NCI-H1436 treated with DMSO at 0.1 percent for 48 hours (cell line): ENCODE measurements at places on chromosomes 1 and 21.

GRCh38 chr1:41891199-41891896 lies 27.4 kb downstream of the HIVEP3 start:
- DNase-seq = no peak

- DNase-seq = no peak
Observed at GRCh38 chr1:185368913-185369491, 52.0 kb upstream of the IVNS1ABP start.

GRCh38 chr1:152514715-152515433 lies 592 bp downstream of the CRCT1 start:
- DNase-seq = no peak

DNA sequence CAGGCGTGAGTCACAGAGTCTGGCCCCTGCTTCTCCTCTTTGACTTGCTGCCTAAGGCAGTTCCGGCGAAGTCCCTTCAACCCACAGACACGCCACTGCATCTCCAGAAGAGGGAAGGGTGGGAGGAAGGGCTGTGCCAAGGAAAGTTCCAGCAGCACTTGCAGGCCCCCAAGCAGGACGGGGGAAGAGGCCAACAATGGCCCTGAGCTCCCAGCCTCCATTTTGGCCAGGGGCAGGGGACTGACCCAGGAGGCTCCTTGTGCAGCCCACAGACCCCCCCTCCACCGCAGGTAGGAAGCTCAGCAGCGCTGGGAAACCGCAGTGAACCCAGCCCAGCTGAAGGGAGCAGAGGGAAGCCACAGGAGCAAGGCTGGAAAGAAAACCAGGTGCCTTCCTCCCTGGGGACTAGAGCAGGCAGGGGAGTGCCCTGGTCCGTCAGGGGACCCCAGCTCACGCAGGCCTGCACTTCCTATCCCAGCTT lies 35.4 kb downstream of the ACOT7 start:
- DNase-seq = no peak

- no peak for DNase-seq
Observed at GRCh38 chr1:77313491-77313890, 31.7 kb downstream of the AK5 start.

GRCh38 chr1:28591708-28592320 lies at the start of gene RAB42:
RAB42 (plus strand) TSS chr1:28592265; CDS start chr1:28592512, 247 bp downstream.
- no peak for DNase-seq

- no peak for DNase-seq
Observed at GRCh38 chr1:168280296-168280927, at the start of gene TBX19. TBX19 (plus strand) TSS chr1:168280877; CDS start chr1:168281091, 214 bp downstream.

- DNase-seq = no peak
Observed at GRCh38 chr1:232648316-232648715, 18.4 kb upstream of the SIPA1L2 start.

DNA sequence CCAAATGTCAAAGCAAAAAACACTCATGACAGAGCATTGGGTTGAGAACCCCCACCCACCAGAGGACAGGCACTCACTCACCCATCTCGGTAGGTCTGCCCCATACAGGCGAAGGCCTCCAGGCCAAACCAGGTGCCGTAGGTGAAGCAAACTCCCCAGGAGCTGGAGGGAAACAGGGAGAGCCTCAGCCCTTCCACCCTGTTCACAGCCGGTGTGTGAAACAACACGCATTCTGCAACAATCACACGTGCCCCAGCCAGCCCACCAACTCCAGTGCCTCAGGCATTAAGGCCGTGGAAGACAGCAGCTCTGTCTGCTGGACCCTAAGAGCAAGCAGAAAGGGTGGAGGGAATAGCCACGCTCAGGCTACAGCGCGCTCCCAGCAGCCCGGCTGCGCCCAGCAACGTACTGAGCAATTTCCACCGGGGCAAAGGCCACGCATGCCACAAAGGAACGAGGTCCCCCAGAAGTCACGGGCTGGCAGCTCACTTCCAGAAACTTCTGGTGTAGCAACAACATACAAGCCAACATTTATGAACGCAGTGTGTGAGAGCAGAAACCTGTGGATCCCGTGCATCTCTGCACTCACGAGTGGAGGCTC lies 11.4 kb upstream of the SPATC1L start:
- no peak for DNase-seq

DNA sequence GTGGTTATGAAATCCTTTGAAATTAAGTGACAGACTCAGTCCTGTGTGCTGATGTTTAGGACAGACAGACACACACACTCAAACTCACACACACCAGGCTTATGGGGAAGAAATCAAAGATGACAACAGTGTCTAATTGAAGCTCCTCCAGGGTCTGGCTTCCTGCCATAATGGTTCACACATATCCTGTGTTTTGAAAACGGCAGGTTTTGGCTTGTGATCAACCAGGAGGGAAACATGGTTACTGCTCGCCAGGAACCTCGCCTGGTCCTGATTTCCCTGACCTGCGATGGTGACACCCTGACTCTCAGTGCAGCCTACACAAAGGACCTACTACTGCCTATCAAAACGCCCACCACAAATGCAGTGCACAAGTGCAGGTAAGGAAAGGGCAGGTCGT lies 4.6 kb downstream of the MTARC1 start:
- DNase-seq = no peak

DNA sequence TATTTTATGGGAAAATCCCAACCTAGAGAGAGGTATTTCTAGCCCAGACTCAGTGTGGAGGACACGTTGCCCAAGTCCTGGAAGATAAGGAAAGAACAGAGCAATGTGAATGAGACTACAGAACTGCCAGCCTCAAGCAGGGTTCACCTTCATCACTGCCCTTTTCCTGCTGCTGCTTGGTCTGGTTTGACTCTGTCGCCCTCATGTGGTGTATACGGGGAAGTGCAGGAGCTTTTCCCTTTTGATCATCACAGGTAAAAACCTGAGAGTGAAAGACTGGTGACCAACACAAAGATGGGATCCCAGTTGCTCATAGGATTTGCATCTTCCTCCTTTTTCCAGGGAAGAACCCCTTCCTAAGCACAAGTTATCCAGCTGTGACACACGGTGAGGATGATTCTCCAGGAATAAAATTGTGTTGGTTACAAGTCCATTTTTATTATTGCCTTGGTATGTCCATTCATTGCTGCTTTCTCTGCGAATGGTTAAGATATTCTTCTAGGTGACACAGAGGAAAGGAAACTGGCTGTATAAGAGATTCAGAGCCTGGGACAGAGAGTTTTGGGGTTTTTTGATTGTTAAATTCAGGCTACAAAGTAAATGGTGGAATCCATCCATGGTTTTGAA lies 89.5 kb upstream of the CD53 start:
- DNase-seq = no peak

GRCh38 chr1:201530741-201531531 lies 8.0 kb upstream of the NAV1 start:
- DNase-seq = no peak

- no peak for DNase-seq
Observed at GRCh38 chr1:40363721-40364120, 9.8 kb upstream of the SMAP2 start.

DNA sequence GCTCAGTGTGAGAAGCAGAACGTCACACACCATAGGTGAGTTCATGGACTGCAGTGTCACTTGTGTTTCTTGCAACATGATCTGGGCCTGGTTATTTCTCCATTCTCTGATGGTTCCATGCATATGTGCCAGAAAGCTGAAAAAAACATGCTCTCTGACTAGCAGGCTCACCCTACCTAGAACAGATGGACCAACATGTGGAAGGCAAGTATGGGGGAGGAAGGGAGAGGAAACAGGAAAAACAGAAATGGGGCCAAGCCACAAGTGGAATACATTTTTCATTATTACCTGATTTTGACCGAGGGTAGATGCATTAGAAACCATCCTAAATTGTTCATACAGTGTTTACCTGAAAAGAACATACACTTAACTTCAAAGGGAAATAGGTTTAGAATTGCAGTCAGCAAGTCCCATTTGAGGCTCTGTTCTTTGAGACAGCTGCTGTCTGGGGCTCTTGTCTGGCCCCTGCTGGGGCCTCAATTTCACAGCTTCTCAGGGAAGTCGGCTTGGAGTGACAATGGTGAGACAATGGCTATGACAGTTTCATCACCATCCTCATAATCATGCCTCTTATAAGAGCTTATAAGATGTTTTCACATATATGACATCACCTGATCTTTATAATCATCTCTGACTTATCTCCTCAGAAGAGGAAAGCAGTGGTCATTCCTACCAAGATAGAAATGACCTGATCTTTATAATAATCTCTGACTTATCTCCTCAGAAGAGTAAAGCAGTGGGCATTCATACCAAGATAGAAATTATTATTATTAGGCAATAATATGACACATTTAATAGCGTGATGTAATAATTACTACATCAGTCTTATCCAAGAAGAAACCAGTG lies 327.3 kb downstream of the SIPA1L2 start:
- no peak for DNase-seq

- DNase-seq = peak; percentile 5
Observed at GRCh38 chr1:66575739-66576138, 41.8 kb downstream of the SGIP1 start.

DNA sequence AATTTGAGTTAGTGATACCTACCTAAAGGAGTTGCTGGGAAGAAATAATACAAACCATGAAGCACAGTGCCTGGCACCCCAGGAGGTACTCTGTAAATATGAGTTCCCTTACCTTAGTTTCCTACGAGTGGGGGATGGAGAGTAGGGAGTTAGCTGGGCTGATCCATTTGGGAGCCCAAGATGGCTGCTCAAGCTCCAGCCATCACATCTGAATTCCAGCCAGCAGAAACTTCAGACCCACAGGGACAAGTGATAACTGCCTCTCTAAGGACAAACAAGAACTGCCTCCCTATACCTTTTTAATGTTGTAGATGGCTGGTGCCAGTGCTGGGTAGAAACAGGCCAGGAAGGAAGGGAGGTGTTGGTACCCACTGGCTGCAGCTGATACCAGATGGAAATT lies 22.7 kb downstream of the HTR6 start:
- no peak for DNase-seq

- no peak for DNase-seq
Observed at GRCh38 chr1:17735793-17736192, 19.3 kb upstream of the ACTL8 start.

GRCh38 chr1:7856345-7856744 lies 3.5 kb upstream of the UTS2 start:
- no peak for DNase-seq

DNA sequence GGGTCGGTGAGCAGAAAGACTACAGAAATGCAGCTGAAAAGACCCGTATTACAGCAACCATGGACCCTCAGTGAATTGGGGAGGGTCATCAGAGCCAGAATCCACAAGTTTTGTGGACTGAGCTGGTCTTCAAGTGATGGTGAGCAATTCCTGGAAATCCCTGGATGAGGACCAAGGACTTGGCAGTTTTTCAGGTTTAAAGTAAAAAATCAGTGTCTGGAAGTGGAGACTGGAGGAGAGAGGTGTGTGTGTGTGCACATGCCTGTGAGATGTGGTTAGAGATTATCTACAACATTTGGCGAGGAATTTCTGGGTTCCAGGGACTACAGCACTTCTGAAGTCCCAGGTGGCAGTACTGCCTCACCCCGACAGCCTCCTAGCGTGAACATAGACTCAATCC lies 56.4 kb downstream of the KIRREL1 start:
- DNase-seq = no peak

- no peak for DNase-seq
Observed at GRCh38 chr21:14874379-14874778, 190.4 kb downstream of the NRIP1 start.

- DNase-seq = no peak
Observed at GRCh38 chr1:54479251-54479650, 68.8 kb upstream of the ACOT11 start.

DNA sequence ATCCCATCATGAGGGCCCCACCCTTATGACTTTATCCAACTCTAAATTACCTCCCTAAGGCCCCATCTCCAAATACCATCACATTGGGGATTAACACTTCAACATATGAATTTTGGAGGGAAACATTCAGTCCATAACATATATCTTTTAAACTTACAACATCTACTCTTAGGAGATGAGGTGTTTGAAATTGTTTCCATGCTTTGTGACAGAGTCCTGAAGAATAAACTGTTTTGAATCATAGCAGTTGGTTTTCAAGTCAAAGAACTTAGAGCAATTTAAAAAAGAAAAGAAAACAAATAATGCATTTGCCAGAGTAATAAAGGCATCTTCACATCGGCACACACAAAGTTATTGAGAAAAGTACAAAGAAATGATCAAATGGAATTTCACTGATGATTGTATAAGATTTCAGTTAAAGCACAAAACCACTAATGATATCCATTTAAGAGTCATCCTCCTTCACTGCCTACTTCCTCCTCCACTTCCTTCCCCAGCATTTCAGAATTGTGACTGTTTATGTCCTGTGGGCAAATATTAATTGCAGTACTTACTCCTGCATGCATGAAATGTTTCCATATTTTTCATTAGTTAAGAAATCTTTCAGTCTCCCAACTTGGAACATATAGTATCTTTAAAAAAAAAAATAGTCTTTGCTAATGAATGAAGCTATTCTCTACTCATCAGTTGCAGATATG lies 202.0 kb downstream of the LRRC40 start:
- no peak for DNase-seq

GRCh38 chr1:178470411-178470960 lies 26.3 kb downstream of the CLEC20A start:
- DNase-seq = no peak

GRCh38 chr1:183937611-183938010 lies 99.9 kb downstream of the COLGALT2 start:
- no peak for DNase-seq

GRCh38 chr1:36606641-36607262 lies 124.0 kb upstream of the CSF3R start:
- DNase-seq = no peak

GRCh38 chr1:60225486-60225885 lies 151.9 kb upstream of the C1orf87 start:
- DNase-seq = no peak

- no peak for DNase-seq
Observed at GRCh38 chr1:108503062-108503733, 53.1 kb downstream of the NBPF6 start.

GRCh38 chr21:34890724-34891612 lies 158.1 kb downstream of the RUNX1 start:
- no peak for DNase-seq

- no peak for DNase-seq
Observed at GRCh38 chr1:113210248-113210647, 137.2 kb downstream of the LRIG2 start.

- DNase-seq = no peak
Observed at GRCh38 chr1:17587693-17588047, 48.2 kb downstream of the ARHGEF10L start.

GRCh38 chr1:172339842-172340241 lies 80.6 kb upstream of the C1orf105 start:
- DNase-seq = no peak
